GM18507 (cell line): ENCODE measurements at places on chromosomes 12 and 14.

- DNase-seq: no peak
These were observed 25.8 kb upstream of the CTDSP2 start for GRCh38 chr12:57872362-57872761.

- DNase-seq: no peak
These were observed 687.1 kb upstream of the FBXO33 start for GRCh38 chr14:40119321-40119720.

DNA sequence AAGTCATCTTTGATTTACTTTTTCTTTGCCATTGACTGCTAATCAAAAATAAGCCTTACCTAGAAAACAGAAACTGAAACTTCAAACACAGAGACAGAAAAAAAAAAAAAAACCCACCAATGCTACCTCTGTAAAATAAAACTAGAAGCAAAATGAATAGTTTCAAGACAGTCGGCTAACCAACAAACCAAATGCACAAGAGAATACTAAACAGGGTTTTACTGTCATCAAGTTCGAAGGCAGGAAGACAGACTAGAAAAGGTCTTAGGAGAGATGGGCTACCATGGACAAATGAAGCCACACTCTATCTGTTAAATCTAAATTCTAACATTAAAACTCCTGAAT lies 59.5 kb downstream of the SEL1L start:
- no peak for DNase-seq

GRCh38 chr14:98059106-98059505 lies 1212.9 kb downstream of the BCL11B start:
- no peak for DNase-seq

DNA sequence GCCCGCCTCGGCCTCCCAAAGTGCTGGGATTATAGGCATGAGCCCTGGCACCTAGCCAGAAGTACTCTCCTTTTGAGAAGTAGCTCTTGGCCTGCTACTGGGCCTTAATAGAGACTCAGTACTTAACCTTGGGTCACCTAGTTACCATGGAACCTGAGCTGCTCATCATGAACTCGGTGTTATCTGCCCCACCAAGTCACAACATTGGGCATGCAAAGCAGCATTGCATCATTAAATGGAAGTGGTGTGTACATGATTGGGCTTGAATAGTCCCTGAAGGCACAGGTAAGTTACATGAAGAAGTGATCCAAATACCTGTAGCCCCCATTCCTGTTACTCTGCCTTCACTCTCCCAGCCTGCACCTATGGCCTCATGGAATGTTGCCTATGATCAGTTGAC lies 18.0 kb upstream of the ATF7 start:
- no peak for DNase-seq

GRCh38 chr12:30829876-30830275 lies 75.1 kb upstream of the CAPRIN2 start:
- DNase-seq: no peak
